ENCODE measurements at places on chromosomes 4 and X. TPM values are rescaled to one million over a fixed set of nuclear protein-coding genes. Genes with fewer than 3 reads are reported as not detected.

DNA sequence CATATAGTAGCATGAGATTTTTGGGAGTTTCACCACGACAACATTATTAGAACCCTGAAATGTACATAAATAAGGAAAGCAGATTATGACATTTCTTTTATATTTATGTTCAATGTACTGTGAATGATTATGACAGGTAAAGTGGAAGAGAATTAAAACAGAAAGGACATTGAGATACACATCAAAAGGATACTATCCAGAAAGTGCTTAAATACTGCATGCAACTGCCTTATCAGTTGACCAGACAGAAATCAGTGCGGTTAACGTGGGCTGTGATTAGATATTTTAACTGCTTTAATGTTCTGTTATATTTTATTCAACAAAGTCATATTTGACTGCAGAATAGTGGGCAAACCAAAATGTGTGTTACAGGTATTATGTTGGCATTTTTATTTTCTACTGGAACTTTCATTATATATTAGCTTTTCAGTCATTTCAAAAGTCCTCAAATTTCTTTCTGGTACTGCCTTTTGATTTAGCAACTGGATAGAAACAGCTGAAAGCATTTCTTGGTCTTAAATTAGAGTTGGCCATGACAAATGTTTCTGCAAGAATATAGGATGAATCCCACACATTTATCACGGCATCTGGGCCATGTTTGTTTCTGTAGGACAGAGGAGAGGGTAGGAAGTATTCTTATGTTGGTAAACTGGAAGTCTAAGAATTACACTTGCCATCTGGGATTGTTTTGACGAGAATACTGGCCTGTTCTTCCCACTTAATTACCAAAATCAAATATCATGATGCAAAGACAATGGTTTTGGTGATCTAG lies 255.2 kb downstream of the SLC39A8 start:
- no peaks in the 10 kb centered on the region for H3K36me3 ChIP-seq
- H3K4me3 ChIP-seq: no peak overlapping the region
- no peak for DNase-seq
- no peaks in the 10 kb centered on the region for H3K4me1 ChIP-seq

Gene SLC26A1
- 1.6 TPM for total RNA-seq

DNA sequence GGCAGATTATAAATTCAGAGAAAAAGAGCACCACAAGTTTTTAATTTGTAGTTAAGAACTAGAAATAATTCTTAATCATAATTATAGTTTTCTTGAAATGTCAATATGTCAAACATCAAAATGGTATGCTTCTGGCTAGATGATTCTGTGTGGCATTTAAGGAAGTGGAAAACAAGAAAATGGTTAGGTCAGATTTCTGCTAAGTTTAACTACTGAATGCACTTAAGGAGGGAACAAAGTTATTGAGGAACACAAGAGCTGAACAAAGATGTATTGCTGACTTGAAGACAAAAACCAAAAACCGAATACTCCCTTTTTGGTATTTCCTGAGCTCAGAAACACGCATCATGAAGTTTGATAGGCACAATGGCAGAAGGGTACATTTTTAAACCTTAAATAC lies 58.7 kb upstream of the GPR34 start:
- H3K36me3 ChIP-seq: no peaks in the 10 kb centered on the region
- H3K4me1 ChIP-seq: no peaks in the 10 kb centered on the region
- H3K27ac ChIP-seq: no peak overlapping the region
- H3K27me3 ChIP-seq: no peaks in the 10 kb centered on the region
- H3K4me3 ChIP-seq: no peak overlapping the region

GRCh38 chrX:156000361-156000926 lies 2.9 kb downstream of the IL9R start:
- no peaks in the 10 kb centered on the region for H3K27me3 ChIP-seq
- H3K4me1 ChIP-seq: no peaks in the 10 kb centered on the region
- DNase-seq: no peak

DNA sequence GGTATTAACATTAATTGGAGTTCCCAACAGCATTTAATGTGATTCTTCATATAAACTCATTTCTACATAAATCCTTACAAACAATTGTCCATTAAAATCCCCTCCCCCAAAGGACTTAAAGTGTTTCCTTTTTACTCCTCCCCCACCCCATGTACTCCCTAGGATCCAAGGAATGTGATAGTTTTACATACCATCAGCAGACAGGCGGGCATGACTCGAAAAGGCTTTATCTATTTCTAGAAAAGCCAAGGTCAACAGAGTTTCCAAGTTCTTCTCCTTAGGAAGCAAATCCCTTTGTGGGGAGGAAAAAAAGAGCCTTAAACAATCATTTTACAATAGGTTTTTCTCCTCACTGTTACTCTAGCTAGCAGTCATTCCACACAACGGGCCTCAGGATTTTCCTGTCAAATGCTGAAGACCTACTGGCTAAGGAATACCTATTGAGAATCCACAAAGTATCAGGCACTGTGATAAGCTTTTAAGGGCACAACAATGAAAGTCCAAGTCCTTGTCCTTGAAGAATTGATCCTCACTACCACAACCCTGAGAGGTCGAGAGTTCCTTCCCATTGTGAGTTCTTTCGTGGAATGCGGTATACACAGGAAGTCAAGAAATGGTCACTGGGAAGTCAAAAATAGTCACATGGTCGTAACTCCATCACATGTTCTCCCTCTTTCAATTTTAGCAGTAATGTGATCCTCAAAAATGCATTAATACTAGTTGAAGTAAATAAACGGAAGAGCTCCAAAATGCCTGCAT lies 7.2 kb downstream of the PPM1K start:
- no peak overlapping the region for H3K27ac ChIP-seq
- no peak overlapping the region for H3K4me3 ChIP-seq
- H3K36me3 ChIP-seq: no peaks in the 10 kb centered on the region
- DNase-seq: no peak

Gene ESX1
- not detected for total RNA-seq

DNA sequence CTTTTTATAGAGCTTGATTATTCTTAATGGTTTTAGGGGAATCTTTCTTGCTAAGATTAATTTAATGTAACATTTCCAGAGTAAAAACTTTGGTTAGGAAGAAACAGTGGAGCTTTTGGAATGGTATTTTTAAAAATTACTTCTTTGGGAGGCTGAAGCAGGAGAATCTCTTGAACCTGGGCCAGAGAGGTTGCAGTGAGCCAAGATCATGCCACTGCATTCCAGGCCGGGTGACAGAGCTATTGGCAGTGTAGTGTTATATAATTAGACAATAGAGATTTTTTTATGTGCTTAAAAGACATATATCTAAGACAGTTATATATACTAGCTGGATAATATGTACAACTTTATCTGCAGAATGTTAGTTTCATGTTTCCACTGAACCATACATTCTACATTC lies 585.6 kb downstream of the ADGRL3 start:
- H3K27ac ChIP-seq: no peak overlapping the region
- no peak for DNase-seq
- no peaks in the 10 kb centered on the region for H3K36me3 ChIP-seq
- H3K27me3 ChIP-seq: no peaks in the 10 kb centered on the region
- no peak overlapping the region for H3K4me3 ChIP-seq

DNA sequence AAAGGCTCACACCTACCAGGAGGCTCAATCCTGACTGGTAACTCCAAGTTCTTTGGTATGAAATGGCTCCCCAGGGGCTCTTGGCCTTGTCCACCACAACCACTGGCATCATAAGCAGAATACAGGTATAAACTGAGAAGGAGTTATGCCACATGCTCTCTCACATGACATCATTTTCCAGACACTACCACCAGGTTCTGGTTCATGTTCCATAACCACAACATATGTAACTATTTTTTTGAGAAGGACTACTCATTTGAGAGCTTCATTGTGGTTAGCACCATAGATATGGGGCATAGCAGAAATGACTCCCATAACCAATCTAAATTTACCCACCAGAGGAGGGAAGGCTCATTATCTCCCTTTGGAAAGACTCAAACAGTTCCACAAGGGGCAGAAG lies 19.6 kb downstream of the PRDM5 start:
- DNase-seq: no peak
- no peaks in the 10 kb centered on the region for H3K4me1 ChIP-seq
- H3K4me3 ChIP-seq: no peak overlapping the region
- H3K36me3 ChIP-seq: no peaks in the 10 kb centered on the region
- H3K27ac ChIP-seq: no peak overlapping the region
- no peaks in the 10 kb centered on the region for H3K27me3 ChIP-seq

Gene PARM1
- 21.0 TPM for total RNA-seq

GRCh38 chr4:57360681-57361080 lies 250.5 kb upstream of the IGFBP7 start:
- H3K4me3 ChIP-seq: no peak overlapping the region
- no peak overlapping the region for H3K27ac ChIP-seq
- no peak for DNase-seq
- H3K27me3 ChIP-seq: no peaks in the 10 kb centered on the region
- no peaks in the 10 kb centered on the region for H3K4me1 ChIP-seq

GRCh38 chr4:53537606-53538005 lies 53.7 kb downstream of the LNX1 start:
- no peak overlapping the region for H3K27ac ChIP-seq
- peaks cover 14% of the 10 kb centered on the region for H3K4me1 ChIP-seq
- peaks cover 1% of the 10 kb centered on the region for H3K36me3 ChIP-seq
- H3K4me3 ChIP-seq: no peak overlapping the region
- no peaks in the 10 kb centered on the region for H3K27me3 ChIP-seq
- DNase-seq: no peak

DNA sequence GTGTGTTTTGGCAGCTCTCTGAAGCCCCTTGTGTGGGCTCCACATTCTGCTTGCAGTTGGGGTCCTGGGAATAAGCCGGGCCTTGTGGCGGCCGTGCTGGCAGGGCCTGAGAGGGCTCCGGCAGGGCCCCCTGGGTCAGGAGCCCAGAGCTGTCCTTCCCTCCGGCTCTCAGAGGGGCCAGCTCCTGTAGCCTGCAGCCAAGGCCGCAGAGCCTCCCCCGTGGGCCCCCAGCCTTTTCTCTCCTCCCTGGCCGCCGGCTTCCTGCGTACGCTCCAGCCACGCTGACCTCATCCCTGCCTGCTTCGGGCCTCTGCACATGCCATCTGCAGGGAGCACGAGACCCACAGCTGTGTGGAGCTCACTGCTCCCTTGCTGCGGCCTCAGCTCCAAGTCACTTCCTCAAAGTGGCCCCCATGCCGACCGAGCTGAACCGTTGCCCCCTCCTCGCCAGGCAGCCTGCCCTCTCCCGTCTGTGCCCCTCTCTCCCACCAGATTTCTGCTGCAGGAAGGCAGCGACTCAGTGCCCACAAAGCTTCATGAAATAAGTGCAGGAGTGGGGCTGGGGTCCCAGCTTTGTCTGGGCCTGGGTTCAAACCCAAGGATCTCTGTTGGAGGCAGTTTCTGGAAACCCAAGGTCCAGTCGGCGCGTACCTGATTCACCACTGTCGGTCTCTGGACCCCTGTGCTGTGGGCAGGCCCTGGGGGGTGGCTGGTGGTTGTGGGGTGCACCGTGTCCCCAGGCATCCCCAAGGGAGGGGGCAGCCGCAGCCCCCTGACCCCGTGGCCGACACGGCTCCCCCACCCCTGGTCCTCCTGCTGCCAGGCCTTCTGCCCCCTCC lies 57.1 kb upstream of the NKX1-1 start:
- H3K36me3 ChIP-seq: no peaks in the 10 kb centered on the region
- no peak for DNase-seq
- no peaks in the 10 kb centered on the region for H3K4me1 ChIP-seq
- H3K4me3 ChIP-seq: no peak overlapping the region

Gene RAB39B
- not detected for total RNA-seq

DNA sequence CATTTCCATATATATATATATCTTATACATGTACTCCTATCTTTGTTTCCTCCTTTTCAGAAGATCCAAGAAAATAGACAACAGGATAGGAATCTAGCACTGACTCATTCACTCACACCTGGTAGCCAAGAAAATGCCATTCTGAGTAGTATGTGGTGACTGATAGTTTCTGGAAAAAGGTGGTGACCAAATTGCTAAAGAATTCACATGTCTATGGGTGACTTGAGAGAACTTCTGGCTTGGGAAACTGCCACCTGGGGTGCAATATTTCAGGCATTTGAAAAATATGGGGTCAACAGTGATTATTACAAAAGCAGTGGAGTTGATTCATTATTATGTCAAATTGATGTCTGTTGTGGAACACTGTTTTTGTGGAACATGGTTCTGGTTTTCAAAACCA lies 605.1 kb downstream of the PCDH18 start:
- DNase-seq: no peak
- no peak overlapping the region for H3K4me3 ChIP-seq
- no peaks in the 10 kb centered on the region for H3K27me3 ChIP-seq

GRCh38 chr4:90127706-90128345 lies 632 bp downstream of the CCSER1 start:
- no peaks in the 10 kb centered on the region for H3K36me3 ChIP-seq
- no peaks in the 10 kb centered on the region for H3K27me3 ChIP-seq
- peak; percentile 54 for DNase-seq

- no peak for DNase-seq
- H3K4me1 ChIP-seq: no peaks in the 10 kb centered on the region
- no peaks in the 10 kb centered on the region for H3K36me3 ChIP-seq
- no peaks in the 10 kb centered on the region for H3K27me3 ChIP-seq
- no peak overlapping the region for H3K27ac ChIP-seq
Measured at GRCh38 chr4:86013621-86014020, 346.2 kb downstream of the MAPK10 start.

Gene RPS6KA6
- total RNA-seq: 3.6 TPM

- DNase-seq: no peak
- H3K27ac ChIP-seq: no peak overlapping the region
- no peak overlapping the region for H3K4me3 ChIP-seq
- H3K36me3 ChIP-seq: no peaks in the 10 kb centered on the region
- no peaks in the 10 kb centered on the region for H3K27me3 ChIP-seq
Measured at GRCh38 chr4:23811161-23811560, 78.7 kb downstream of the PPARGC1A start.

GRCh38 chrX:104922206-104922621 lies 298.3 kb downstream of the TEX13A start:
- no peaks in the 10 kb centered on the region for H3K4me1 ChIP-seq
- H3K36me3 ChIP-seq: no peaks in the 10 kb centered on the region
- DNase-seq: peak; percentile 82
- H3K4me3 ChIP-seq: no peak overlapping the region

DNA sequence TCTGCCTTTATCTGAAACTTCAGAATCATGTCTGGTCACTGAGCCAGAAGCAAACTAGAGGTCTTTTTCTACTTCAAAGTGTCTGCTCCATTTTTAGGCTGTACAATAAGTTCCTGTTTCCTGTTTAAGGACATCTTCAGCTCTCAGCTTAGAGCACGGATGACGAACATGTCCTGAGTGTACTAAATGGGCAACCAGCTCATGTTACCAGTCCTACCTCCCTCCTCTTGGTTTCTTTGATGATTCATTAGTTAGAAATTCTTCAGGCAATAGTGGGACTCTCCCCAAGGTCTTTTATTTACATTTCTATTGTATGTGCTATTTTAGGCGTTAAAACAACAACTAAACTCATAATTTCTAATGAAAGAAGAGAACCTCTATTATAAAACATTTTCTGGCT lies 58.0 kb downstream of the ENPEP start:
- no peaks in the 10 kb centered on the region for H3K36me3 ChIP-seq
- no peaks in the 10 kb centered on the region for H3K27me3 ChIP-seq
- no peak overlapping the region for H3K4me3 ChIP-seq
- no peaks in the 10 kb centered on the region for H3K4me1 ChIP-seq

Gene CDKL2
- total RNA-seq: 4.6 TPM

- no peaks in the 10 kb centered on the region for H3K4me1 ChIP-seq
- no peak overlapping the region for H3K4me3 ChIP-seq
- H3K27me3 ChIP-seq: no peaks in the 10 kb centered on the region
- no peaks in the 10 kb centered on the region for H3K36me3 ChIP-seq
- no peak overlapping the region for H3K27ac ChIP-seq
Measured at GRCh38 chr4:122412547-122412946, 33.7 kb downstream of the ADAD1 start.

Gene UVSSA
- 26.0 TPM for total RNA-seq

Gene CENPVL2
- total RNA-seq: not detected
